KBM-7 (cell line): ENCODE measurements at places on chromosomes 7 and 10.

DNA sequence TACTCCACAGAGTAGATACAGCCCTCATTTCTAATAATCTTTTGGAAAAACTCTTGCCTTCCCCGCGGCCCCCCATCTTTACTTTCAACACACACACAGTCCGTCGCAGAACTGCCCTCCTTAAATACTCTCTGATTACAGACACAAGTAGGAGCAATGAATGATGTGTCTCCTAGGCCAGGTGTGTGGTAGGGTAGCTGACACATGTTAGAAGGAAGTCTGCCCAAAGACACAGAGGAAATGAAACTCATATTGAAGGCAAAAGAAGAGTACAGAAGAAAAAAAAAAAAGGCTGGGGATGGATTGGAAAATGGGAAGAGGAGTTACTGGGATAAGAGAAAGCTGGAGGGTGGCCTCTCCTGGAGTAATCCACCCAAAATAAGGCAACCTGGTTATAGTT is 14.6 kb downstream of the OPALIN start:
- DNase-seq = no peak

- no peak for DNase-seq
Measured at GRCh38 chr10:94878649-94879048, 59.8 kb upstream of the CYP2C9 start.

DNA sequence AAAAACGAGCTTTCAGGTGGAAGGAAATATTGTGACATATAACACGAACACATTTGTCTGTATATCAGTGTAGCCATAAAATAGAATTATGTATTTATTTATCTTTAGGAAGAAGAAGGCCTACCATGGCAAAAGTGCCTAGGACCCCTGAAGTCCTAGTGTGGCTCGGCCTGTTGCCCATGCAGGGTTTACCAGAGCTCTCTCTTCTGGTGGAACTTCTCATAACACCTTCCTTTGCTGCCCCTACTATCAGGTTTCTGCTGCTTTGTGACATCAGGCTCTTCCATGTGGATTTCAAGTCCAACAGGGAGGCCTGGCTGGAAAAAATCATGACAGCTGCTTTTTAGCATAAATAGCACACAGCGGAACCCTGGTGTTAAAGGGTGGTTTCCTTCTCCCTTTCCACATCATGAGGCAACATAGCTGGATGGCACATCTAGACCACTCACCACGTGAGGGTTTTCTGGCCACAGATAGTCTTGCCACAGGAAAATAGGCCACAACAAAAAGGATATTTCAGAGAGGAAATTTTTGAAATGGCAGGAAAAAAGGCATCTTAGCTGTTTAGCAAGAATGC is 44.8 kb upstream of the ADO start:
- peak; percentile 37 for DNase-seq

GRCh38 chr10:62554632-62555199 is 180.5 kb downstream of the ZNF365 start:
- DNase-seq = peak; percentile 27

DNA sequence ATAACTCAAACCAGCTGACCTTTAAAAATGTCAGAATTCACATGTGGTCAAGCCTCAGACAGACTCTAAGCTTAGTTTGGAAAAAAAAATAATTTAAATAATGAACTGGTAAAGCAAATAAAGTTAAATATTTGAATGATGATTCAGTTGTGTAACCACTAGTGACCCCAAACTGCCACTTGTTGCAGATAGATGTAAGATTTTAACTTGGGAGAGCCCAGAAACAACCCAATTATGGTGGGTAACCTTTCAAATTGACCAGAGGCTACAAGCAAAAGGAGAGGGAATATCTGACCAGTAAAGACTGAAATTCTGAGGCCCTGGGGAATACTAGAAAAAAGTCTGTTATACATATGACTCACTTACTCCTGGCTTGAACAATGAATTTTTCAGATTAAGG is 268.1 kb downstream of the HPSE2 start:
- no peak for DNase-seq

DNA sequence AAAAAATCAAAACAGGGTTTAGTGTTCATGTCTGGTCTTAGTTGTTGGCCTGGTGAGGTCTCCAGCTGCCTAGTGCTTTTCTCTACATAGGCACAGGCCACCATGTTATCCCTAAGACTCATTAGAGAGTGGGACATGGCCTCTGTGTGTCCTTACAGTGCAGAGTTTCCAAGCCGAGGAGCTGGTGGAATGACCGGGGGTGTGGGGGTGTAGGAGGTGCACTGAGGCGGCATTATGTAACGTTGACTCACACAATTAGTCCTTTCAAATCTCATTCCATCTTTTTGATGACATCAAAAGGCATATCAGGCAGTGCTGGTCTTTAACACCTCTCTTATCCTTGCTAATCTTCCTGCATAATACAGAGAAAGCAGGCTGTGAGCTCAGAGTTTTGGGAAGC is 71.3 kb downstream of the MTPN start:
- DNase-seq = no peak

DNA sequence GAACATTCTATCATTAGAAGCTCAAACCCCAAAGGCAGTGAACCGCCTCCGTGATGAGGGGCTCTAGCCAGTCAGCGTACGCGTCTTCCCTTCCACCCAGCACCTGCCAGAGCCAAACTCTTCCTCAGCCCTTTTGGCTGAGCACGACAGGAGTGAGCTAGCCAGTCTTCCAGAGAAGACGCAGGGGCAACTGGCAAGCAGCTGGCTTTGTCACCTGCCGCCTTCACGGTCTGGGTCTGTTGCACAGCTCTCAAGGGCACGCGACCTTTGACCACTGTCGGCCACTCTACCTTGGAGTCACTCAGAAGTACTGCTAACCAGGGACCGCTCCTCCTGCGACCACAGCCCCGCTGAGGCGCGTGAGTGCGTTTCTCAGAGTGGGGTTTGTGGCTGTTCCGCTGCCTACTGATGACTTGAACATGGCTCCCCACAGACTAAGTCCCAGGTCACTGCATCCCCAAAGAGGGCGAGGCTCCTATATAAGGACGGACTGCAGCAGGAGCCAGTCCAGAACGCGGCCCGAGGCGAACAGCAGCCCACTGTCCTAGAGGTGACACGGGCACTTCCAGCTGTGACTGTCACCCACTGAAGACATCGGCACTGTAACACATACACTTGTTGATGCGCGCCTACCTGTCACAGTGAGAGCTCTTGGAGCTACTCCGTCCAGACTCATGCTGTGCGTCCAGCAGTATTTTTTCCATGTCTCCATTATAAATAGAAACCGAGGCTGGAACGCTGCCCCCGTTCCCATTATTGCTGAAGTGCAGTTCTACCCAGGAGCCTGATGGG is 8.4 kb downstream of the BNIP3 start:
- DNase-seq = no peak

DNA sequence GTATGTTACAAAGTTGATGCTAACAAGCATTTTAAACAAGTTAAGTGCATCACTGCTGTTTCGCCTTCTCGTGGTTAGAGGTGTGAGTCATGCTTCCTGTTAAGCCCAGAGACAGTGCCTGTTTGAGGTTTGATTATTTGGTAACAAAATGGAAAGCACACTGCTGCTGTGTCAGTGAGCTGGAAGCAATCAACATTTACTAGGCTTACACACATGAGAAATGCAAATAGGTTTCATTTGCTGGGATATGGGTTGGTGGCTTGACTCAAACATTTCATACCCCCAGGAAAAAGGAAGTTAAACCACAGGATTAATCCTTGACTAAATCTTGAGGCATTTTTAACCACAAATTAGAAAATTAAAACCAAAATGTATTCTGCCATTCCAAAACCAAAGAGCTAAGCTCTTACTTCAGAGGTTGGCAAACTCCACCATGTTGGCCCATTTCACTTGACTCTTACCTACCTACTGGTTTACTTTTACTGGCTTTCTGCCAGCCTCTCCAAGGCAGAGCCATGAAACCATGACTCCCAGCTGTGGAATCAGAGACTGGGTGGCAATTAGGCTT is 139.2 kb downstream of the ETV1 start:
- DNase-seq = peak; percentile 87

- peak; percentile 74 for DNase-seq
Measured at GRCh38 chr7:26329520-26330255, 38.0 kb downstream of the SNX10 start.

DNA sequence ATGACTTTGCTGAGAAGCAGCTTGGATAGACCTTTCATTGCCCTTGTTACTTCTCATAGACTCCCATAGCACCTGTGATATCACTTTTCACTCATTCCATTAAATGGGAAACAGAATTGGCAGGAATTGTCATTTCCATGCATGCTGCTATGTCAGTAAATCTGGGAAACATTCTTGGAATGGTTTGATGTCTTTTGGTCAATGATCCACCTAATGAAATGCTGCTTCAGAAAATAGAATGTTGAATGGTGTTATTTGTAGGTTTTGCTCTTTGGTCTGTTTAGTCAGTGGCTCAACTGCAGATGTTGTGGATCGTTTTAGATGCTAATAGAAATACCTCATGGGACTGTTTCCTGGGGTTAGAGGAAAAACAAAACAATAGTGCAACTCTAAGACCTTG is 127.8 kb downstream of the PLPP4 start:
- DNase-seq = no peak

DNA sequence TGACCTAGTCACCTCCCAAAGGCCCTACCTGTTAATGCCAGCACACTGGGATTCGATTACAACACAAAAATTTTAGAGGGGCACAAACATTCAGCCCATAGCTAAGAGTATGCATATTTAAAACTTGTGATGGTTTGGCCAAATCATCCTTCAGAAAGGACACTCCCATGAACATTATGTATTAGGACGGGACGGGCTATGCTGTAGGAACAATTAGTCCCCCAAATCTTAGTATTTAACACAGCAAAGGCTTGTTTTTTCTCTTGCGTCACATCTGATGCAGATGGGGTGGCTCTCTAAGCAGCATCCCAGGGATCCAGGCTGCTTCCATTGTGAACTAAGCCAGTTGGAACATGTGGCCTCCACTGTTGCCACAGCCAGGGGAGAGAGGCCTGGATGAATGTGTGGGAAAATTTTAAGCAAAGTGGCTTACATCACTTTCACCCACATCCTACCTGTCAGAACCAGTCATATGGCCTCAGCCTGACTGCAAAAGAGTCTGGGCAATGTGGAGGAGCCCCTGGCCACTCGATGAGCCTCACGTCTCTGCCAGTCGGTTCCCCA is 26.6 kb downstream of the CHST3 start:
- DNase-seq = no peak

DNA sequence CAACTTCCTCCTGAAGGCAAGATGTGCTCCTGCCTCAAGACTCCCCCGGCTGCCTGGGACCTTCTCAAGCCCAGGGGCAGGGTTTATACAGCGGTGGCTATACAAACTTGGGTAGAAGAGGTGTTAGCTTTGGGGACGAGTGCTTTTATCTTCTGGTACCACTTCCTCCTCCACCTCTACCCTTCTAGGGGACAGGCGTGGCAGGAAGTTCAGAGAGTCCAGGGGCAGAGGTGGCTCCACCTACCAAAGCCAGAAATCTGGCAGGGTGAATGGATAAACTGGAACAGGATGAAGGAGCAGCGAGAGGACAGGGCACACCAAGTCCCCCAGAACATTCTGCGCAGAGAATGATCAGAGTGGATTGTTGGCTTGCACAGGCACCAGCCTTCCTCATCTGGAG is 24.0 kb upstream of the TM9SF3 start:
- peak; percentile 57 for DNase-seq

- no peak for DNase-seq
Measured at GRCh38 chr7:44431091-44431608, 59.3 kb downstream of the NUDCD3 start.

- DNase-seq = no peak
Measured at GRCh38 chr10:66843396-66843795, 82.4 kb upstream of the LRRTM3 start.

DNA sequence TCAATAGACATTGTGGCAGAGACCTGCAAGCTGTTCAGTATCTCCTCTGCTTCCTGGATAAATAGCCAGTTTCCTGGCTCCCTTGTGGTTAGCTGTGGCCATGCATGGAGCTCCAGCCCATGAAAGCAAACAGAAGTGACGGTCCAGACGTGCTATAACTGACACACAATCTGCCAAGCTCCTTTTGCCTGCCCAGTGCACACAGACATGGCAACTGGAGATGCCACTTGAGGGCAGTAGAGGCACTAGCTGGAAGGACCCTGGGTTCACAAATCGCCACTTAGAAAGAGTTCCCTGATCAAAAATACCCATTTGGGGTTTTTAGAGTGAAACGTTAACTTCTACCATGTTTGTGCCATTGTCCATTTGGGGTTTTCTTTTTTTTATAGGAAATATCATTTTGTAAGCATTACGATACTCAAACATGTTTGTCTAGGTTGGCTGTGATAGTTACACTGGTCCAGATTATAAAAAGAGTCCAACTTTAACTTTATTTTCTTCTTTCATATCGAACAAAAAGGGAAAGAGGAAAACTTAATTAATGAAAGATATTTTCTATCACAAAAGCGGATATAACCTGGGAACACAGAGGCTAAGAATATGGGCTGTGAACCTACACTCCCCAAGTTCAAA is 31.3 kb downstream of the KIN start:
- DNase-seq = peak; percentile 60

DNA sequence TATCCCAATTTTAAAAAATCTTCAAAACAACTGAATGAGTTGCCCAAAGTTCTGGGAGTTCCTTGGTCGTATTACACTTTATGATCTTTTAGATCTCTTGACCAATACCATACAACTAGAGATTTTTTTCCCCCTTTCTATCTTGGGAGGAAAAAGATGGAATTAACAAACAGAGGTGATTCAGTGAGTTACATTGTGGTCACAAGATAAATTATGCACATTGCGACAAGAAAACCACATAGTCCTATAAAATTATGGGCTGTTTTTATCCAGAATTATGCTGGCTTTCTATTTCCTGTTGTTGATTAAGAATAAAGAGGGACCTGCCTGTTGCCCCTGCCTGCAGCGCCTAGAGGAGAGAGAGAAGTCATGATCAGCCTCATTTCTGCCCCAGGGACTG is 8.2 kb upstream of the SGPL1 start:
- DNase-seq = peak; percentile 41
